Inflammatory macrophage treated with lipopolysaccharide for 1 hour (primary cell): ENCODE measurements at places on chromosomes 3 and 15.
A peak's percentile ranks its signal among the peaks of the same experiment; 100 is the strongest.

GRCh38 chr3:156051651-156052050 is 68.7 kb upstream of the KCNAB1 start:
- DNase-seq, result no peak

DNA sequence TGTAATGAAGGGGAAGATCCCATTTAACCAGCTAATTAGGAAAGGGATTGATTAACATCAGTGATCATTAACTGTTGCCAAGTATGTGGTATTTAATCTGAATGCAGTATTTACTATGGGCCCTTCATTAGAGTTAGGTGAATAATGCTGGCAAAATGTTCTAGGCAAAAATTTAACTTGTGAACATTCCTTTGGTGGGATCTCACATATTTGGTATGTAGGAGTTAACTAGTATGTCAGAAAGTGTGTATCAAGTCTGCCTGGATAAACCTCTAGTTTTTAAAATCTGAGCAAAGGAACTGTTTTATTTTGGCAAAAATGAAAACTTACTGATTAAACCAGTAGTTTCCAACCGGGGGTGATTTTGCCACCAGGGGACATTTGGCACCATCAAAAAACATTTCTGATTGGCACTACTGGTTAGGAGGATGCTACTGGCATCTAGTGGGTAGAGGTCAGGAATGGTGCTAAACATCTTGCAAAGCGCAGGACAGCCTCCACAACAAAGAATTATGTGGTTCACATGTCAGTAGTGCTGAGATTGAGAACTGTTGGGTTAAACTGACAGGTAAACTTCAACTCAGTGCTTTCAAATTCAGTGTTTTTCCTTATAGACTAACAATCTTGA is 22.5 kb downstream of the LRTM1 start:
- DNase-seq, result no peak

DNA sequence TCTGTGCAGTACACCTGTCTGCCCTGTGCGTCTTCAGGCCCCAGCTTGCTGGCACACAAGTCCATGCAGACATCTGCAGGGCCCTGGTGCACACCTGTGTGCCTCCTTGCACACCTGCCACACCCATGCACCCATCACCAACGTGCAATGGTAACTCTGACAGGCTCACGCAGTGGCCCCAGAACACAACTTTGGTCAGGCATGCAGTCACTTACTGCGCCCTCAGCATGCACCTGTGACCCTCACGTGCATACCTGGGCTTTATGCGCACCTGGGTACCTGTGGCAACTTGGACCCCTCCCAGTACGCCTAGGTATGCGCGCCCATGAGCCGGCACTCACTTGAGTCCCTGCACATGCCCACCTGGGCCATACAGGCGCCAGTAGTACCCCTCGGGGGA is 1.7 kb downstream of the PLXND1 start:
- DNase-seq, result no peak

DNA sequence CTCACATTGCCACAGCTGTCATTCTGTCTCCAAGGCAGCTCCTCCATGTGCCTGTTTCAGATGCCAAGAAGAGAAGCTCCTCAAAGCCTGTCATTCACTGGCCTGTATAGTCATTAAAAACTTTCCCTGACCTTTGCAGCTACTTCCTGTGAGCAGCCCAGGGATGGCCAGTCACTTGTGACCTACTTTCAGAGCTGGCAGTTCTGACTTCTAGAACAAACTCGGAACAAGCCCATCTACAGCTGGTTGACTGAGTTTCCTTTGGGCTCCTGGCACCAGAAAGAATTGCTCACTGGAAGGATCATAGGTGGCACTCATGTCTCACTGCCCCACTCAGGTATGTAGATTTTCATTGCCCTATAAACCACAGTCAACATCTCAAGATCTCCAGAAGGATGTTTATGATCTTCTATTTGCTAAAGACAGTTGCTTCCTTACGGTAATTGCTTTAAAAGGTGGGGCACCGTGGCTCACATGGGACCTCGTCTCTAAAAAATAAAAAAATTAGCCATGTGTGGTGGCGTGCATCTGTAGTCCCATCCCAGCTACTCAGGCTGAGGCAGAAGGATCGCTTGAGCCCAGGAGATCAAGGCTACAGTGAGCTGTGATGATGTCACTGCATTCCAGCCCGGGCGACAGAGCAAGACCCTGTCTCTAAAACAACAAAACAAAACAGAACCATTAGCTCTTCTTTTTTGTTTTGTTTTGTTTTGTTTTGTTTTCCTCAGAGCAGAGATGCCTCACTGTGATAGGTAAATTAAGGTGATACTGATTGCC is 11.2 kb upstream of the ATP13A3 start:
- peak; percentile 49 for DNase-seq

GRCh38 chr15:29888646-29889045 is 66.4 kb upstream of the TJP1 start:
- no peak for DNase-seq

GRCh38 chr15:92621972-92622533 is 33.5 kb downstream of the FAM174B start:
- no peak for DNase-seq

GRCh38 chr3:61903931-61904657 is 342.7 kb downstream of the PTPRG start:
- no peak for DNase-seq

GRCh38 chr3:70000563-70001081 is 1.1 kb downstream of the SAMMSON start:
- no peak for DNase-seq

DNA sequence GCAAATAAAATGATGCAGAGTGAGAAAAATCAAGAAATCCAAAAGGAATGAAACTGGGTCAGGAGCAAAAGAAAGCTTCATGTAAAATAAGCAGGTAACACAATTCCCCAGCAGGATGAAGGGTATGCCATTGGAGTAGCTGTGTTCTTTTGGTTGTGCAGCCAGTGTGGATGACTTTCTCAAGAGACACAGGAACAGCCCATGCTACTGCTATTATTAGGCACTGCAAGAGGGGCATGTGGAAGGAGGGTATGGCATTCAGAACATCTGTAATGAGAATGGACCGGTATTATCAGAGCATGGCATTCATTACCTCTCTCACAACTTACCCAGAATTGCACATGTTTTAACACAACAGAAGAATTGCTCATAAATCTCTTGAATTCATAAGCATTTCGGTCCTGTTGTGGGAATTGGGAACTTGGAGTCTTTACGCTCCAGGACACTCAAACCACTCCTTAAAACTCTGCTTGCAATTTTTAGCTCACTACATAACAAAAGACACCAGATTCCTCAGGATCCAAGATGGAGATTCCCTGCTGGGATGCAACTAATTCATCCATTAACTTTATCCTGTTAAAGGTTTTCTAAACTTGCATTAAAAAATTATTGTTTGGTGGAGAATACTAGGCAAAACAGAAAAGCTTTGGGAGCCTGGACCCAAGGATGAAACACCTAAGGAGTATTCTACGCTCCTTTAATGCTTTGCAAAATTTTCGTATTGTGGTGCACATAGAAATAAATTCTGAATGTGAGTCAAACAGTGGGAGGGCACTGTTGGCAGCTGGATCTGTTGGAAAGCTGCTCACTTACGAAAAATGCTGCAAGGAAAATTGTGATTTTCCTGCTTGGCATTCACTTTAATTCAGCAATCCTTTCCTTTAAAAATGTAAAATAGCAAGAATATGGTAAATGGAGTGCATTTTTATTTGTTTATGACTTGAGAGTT is 34.6 kb upstream of the CDIN1 start:
- DNase-seq, result no peak

- no peak for DNase-seq
These were observed 11.5 kb upstream of the MAP3K13 start for GRCh38 chr3:185351396-185351795.

GRCh38 chr3:12253516-12254343 is 35.1 kb upstream of the PPARG start:
- no peak for DNase-seq

DNA sequence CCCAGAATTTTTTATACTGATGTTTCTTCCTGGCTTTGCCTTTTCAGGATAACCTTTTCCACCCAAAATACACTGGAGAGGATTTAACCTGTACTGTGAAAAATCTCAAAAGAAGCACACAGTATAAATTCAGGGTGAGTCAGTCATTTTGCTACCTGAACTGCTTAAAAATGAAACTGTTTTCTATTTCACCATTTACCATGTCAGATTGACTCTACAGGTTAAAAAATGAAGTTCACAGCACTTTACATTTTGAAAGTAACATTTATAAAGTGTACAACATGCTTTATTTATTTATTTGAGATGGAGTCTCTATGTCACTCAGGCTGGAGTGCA is 115.2 kb downstream of the GHSR start:
- DNase-seq, result no peak

DNA sequence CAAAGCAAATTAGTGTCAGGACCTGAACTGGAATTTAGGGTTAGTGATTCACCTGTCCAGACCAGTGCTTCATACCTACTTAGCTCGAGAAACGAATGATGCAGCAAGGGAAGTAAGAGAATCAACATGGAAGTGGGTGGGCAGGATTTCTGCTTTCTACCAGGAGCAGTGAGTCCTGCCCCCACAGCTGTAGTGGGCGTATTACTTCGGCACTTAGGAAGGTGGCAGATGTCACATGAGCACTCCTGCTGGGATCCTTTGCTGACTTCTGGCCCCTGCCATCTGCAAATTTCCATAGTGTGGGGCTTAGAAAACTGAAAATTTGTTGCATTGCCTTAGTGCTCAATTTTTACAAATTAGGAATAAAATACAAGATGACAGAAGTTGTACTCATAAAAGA is 31.2 kb downstream of the RYR3 start:
- DNase-seq, result no peak

DNA sequence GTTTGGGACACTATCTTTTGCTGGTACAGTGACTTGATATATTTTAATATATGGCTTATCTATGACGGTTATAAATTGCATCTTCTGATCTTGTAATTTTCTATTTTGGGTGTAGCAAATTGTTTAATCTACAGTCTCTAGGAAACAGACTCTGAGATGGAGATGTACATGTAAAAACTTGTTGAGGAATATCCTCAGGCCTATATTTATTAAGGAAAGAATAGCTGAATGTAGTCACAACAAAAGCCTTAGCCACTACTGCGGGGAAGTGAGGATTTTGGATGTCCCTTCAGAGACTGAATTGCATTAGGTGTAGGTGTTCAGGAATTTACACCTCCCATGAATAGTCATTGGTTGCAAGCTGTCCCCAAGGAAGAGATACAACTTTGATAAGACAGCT is 13.8 kb upstream of the OR5K3 start:
- DNase-seq, result no peak

GRCh38 chr3:170257145-170257544 is 34.9 kb downstream of the PRKCI start:
- DNase-seq, result no peak

- no peak for DNase-seq
These were observed 109.2 kb downstream of the CPNE4 start for GRCh38 chr3:131925571-131925970.

- DNase-seq, result no peak
These were observed 38.4 kb upstream of the PHLDB2 start for GRCh38 chr3:111820651-111821050.

DNA sequence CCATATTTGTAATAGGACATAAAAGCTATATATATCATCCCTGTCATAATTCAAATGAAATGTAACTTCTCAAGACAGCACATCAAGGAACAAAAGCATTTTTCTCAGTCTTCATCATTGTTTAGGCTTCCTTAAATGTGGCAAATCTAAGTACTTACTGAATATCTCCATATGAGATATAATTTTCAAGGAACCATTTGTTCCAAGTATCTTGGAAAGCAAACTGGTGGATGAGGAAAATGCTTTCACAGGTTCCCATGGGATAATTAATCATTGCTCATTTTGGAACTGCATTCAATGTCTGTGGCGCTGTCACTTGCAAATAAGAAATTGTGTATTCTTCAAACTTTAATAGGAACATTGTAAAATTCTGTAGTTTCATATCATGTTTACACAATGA is 52.6 kb upstream of the ZNF385D start:
- no peak for DNase-seq

DNA sequence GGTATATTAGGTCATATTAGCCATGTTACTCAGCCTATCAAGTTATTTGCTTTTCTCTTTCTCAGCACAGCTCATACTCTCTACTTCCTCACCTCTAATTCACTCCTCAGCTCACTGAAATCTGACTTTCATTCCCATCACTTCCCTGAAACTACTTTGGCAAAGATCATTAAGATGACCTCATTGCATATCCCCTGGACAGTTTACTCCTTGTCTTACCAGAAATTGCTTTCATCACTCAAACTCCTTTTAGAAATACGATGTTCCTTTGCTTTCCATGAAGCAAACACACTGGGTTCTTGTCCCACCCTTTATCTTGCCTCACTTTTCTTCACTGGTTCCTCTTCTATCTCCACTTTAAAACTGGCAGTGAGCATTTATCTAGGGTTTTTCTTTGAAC is 354.4 kb downstream of the TUSC7 start:
- DNase-seq, result peak; percentile 54

DNA sequence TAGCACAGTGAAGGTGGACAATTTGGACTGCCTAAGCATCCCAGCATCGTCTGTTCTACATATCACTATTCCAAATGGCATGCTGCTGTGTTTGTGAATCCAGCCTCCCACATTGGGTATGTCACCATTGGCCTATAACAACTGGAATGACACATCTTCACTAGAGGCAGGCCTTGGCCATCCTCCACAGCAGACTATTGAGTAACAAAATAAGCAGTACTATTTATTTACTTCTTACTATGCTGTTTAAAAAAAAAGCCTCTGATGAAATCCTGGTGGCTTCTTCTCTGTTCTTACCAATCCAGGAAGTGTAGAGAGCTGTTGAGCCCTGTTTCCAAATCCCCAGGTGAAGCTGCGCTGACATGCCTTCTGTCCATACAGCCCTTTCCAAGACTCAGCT is 30.6 kb upstream of the CERS3 start:
- DNase-seq, result peak; percentile 73

DNA sequence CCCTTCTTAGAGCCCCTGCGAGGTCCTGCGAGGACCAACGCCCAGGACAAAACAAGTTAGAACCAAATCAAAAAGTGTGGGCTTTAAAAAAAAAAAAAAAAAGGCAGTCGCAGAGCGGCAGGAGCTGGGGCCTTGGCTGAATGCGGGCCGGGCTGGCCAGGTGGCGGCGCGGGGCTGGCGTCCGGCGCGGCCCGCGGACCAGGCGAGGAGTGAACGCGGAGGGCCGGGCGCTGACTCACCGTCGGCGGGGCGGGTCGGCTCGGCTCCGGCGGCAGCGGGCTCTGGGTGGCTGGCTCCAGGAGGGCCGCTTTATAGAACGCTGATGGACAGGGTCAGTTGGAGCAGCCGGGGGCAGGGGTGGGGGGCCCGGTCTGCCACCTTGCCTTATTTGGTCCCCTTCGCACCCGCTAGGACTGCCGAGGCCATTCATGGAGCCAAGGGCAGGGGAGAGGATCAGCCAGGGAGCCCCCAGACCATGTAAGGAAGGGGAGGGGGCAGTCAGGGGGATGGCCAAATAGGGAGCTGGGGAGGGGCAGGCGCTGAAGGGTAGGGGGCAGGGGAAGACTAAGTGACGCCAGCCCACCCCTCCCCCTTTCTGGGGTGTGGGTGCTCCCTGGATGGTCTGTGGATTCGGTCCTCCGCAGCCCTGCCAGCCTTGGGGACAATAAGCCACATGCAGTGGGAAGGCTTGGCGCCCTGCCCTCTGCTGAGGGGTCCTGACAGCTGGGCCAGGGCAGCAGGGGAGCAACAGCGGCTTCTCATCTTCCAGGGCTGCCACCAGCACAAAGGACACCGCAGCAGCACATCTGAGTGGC is at the start of gene ACTC1:
Gene ACTC1, minus strand, starts transcription at position 283 of the 815 bp plus-strand sequence. CDS start 741 bp downstream, outside the sequence.
- no peak for DNase-seq

GRCh38 chr3:89042236-89042835 is 65.1 kb upstream of the EPHA3 start:
- DNase-seq, result no peak

GRCh38 chr15:89132611-89133507 is 44.6 kb downstream of the ABHD2 start:
- DNase-seq, result peak; percentile 72
